ENCODE measurements at places on chromosomes 16 and 17. TPM values are rescaled to one million over a fixed set of nuclear protein-coding genes. Genes with fewer than 3 reads are reported as not detected.

DNA sequence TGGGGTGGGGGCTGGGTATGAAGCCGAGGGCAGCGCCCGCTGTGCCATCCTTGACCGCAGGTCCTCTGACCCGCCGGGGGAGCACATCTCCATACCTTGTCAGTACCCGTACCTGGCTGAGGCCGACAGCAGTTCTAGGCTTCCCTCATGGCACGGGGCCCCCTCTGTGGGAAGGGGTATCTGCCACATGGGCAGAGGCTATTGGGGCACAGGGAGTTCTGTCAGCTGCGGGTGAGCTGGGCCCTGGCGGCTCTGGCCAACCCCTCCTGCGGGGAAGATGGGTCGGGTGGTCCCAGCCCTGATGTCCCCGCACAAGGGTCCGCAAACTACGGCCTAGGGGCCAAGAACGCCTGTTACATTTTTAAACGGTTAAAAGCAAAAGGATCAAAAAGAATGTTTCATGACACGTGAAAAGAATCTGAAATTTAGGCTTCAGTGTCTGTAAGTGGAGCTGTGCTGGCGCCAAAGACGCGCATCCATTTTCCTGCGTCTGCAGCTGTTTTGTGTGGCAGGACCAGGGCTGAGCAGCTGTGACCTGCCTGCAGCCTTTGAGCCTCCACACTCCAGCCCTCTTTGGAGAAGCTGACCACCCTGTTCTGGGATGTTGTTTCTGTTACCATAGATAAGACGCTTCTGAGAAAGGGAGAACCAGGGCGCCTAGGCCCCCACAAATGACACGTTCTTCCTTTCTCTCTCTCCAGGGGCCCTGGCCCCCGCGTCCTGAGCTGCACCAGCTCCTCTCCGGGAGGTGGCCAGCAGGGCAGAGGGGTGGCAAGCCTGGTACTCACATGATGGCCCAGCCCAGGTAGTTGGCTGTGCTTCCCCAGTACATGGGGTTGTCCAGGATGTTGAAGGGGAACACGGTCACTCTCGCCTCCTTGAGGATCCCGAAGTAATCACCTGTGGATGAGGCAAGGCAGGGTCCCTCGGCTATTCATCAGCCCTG is 12.7 kb upstream of the RASD1 start:
- H3K27me3 ChIP-seq = no peaks in the 10 kb centered on the region
- no peak overlapping the region for H3K4me3 ChIP-seq
- DNase-seq = no peak
- no peaks in the 10 kb centered on the region for H3K4me1 ChIP-seq
- H3K27ac ChIP-seq = no peak overlapping the region
- H3K36me3 ChIP-seq = no peaks in the 10 kb centered on the region

DNA sequence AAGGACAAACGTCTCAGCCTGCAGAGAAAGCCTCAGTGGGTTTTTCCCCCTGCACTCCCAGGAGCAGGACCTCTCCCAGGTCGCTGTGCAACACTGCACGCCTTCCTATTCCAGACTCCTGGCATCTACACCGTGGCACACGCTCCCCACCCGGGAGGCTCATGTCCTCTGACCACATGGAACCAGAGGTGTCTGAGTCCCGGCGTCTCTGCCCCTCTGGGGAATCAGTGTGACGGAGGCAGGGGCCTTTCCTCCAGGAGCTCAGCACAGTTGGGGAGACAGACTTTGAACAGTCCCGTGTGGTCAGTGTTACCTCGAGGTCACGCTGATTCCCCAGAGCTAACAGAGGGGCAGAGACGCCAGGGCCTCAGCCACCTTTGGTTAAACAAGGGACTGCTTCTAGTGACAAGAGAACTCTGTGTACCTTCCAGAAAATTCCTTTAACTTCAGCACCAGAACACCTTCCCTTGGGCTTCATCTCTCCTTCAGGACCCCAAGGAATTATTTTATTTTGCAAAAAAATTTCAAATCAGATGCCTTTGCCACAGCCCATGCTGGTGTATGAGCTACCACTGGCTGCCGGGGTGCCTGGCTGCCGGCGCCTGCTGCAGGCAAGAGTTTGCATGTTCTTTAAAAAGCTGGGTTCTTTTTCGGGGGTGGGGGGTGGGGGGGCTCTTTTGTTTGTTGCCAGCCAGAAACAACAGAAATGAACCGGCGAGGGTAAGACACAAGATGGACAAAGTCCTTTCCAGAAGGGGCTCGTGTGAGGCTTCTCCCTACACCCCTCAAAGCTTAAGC is 6.6 kb downstream of the CANT1 start:
- no peak overlapping the region for H3K4me3 ChIP-seq
- H3K36me3 ChIP-seq = peaks cover 46% of the 10 kb centered on the region
- H3K27ac ChIP-seq = no peak overlapping the region
- peaks cover 23% of the 10 kb centered on the region for H3K4me1 ChIP-seq

The ODAD4 gene
- 0.85 TPM for total RNA-seq

DNA sequence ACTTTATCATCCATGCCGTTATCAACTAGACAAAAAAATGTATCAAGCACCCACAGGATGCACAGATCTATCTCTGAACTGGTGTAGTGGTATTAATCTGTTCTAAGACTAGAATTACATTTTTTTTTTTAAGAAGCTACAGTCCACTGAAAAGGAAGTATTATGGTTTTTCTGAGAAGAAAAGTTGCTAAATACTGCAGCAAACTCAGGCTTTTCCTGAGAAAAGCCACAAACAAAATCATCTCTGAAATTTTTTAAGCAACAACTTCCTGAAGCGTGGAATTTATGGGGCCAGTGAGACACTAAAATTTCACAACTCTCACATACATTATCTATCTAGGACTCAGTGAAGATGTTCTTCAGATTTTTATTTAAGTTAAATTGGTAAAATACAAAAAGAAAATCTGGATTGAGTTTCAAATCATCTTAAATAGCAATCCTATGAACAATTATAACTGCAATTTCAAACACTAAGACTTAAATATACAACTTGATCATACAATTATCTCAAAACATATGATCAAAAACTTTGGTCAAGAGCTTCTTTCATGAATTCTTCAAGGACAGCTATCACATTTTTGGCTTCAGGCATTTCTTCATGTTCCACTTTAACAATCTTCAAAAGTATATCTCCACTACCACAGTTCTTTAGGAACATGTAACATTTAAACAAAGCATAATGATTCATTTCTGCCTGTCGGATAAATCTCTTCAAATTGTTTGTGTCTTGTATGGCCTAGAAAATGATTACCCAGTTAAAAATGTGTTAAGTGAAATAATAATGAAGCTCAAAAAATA is 10.5 kb downstream of the C17orf75 start:
- H3K4me1 ChIP-seq = peaks cover 32% of the 10 kb centered on the region
- peak overlapping the region; percentile 38 for H3K4me3 ChIP-seq
- H3K36me3 ChIP-seq = peaks cover 31% of the 10 kb centered on the region
- H3K27me3 ChIP-seq = no peaks in the 10 kb centered on the region

GRCh38 chr17:13865650-13866049 is 203.7 kb upstream of the COX10 start:
- no peak for DNase-seq
- peaks cover 4% of the 10 kb centered on the region for H3K36me3 ChIP-seq
- no peak overlapping the region for H3K27ac ChIP-seq
- no peak overlapping the region for H3K4me3 ChIP-seq

DNA sequence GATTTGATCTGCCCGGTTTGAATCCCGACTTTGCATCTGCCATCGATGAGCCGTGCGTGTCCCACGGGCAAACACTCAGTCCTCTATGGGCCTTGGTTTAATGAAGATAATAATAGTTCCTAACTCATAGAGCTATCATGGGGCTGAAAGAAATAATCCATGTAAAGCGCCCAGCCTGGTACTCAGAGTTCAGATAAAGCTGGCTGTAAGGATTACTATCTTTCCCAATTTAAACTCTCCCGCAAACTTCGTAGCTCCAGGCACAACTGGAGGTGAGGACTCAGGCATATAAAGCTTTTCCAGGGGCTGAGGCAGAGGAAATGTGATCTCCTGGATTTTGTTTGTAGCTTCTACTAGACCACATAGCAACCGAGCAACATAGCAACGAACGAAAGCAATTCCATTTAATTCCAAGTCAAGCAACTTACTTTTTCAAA is 16.3 kb downstream of the ALOX15 start:
- DNase-seq = no peak
- no peaks in the 10 kb centered on the region for H3K4me1 ChIP-seq
- H3K27me3 ChIP-seq = peaks cover 36% of the 10 kb centered on the region
- no peak overlapping the region for H3K4me3 ChIP-seq
- H3K36me3 ChIP-seq = no peaks in the 10 kb centered on the region

The TMIGD1 gene
- total RNA-seq = not detected

DNA sequence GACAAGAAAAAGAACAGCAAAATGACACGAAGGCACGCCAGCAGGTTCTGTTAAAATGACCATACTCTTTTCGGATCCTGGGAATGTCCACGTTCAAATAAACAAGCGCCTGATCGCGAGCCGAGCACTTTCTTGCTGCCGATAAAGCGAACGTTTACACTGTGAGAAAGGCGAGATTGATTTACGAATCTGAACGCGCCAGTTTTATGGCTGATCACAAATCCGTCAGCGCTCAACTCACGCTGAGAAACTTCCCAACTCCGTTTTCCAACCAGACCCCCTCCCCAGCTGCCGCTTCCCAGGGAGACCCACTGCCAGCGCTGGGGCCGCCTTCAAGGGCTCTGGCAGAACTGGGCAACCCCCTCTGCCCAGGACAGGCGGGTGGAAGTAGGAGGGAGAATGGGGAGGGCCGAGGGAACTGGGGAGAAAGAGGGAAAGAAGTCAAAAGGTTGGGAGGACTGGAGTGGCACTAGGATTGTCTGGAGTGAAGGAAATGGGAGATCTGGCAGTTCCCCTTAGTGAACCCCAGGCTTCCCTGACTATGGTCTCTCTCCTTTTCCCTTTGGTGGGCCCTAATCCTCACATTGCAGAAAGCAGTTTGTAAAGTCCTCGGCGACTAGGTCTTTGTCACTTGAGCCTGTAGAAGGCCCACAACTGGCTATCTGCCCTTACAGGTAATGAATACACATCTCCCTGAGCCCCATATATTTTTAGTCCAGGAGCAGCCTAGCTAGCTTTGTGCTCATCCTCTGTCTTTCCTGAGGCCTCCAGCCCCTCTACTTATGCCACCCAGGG is 6.9 kb downstream of the HOXB4 start:
- no peak overlapping the region for H3K27ac ChIP-seq
- peaks cover 12% of the 10 kb centered on the region for H3K36me3 ChIP-seq
- H3K4me1 ChIP-seq = peaks cover 17% of the 10 kb centered on the region
- no peak overlapping the region for H3K4me3 ChIP-seq

Measured in activated T-helper 2 cell treated with anti-CD3 and anti-CD28 coated beads, Interferon-gamma antibody, Interleukin-2, Interleukin-4, amounts not matched to agents 10 μg/mL and 5 μg/mL and 100 μg/mL, durations not matched to agents 14 hours and 24 hours and 36 hours (primary cell).